ENCODE measurements at places on chromosomes 1 and 21.

DNA sequence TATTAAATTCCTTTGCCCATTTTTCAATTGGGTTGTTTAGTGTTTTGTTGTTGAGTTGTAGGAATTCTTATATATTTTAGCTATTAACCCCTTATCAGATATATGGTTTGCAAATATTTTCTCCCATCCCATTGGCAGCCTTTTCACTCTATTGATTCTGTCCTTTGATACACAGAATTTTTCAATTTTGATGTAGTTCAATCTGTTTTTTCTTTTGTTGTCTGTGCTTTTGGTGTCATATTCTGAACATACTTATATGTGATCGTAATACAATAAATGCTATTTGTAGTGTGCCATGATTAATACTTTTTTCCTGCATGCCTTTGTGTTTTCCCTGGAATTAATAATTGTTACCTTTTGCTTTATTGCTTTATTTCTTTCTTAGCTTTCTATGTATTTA is 7.8 kb upstream of the LRP8 start:
- DNase-seq, result no peak

DNA sequence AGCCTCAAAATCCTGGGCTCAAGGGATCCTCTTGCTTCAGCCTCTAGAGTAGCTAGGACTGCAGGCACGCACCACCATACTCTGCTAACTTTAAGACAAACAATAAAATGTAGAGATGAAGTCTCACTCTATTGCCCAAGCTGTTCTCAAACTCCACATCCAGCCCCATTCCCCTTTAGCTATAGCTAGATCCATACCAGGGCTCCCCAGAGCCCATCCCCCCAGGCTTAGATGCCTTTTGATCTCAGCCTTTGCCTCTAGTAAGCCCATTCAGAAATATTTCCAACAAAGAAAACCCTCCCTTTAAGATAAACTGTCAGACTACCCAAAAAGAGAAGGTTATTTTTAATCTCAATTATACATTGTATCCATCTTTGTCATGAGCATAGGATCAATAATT is 325.4 kb downstream of the CHRM3 start:
- no peak for DNase-seq

DNA sequence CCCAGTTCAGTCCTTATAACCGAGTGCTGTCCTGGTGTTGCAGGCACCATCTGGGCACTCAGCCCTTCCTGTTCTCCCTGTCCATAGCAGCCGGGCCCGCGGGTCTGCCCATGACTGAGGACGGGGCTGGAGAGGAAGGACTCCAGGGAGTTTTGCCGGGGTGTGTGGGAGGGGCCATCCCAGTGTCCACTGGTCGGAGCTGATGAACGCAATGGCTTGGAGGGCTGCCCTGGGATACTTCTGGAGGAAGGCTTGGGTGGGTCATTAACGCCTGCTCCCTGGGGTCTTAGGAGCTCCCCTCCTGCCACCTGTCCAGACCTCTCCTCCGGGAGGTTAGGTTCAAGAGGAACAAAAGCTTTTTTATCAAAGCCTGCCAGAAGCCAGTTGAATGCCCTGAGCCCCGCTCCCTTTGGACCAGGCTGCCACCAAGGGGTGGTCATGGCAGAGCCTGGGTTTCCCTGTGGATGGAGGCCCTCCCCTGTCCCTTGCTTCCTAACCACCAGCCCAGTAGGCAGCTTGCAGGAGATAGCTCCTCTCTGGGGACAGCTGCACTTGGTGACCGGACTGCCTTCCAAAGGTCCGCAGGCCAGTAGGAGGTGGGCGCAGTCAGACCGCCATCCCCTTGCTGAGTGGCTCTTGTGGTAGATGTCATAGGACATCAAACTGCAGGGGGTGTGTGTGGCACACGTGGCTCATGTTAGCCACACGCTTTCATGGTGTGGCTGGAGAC is 61.3 kb downstream of the TRIM11 start:
- no peak for DNase-seq

DNA sequence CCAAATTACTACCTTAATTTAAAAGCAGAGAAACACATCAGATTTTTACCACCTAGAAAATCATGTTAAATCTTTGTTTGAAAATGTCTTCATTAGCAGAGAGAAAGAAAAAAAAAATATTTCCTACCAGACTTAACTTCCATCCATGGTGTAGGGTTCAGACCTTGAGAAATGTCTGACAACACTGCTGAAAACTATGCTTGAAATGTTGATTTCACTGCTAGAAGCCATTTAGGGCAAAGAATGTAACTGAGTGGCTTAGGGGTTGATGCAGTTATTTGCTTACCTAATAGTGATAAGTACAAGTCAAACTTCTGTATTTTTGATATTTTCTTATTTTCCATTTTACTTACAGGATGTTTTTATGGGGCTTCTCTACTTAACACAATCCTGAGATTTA is 495.6 kb upstream of the NEGR1 start:
- no peak for DNase-seq

- DNase-seq, result no peak
Measured at GRCh38 chr1:47818682-47819573, 178.3 kb downstream of the TRABD2B start.

- no peak for DNase-seq
Measured at GRCh38 chr1:154223621-154224020, 2.9 kb downstream of the UBAP2L start.

DNA sequence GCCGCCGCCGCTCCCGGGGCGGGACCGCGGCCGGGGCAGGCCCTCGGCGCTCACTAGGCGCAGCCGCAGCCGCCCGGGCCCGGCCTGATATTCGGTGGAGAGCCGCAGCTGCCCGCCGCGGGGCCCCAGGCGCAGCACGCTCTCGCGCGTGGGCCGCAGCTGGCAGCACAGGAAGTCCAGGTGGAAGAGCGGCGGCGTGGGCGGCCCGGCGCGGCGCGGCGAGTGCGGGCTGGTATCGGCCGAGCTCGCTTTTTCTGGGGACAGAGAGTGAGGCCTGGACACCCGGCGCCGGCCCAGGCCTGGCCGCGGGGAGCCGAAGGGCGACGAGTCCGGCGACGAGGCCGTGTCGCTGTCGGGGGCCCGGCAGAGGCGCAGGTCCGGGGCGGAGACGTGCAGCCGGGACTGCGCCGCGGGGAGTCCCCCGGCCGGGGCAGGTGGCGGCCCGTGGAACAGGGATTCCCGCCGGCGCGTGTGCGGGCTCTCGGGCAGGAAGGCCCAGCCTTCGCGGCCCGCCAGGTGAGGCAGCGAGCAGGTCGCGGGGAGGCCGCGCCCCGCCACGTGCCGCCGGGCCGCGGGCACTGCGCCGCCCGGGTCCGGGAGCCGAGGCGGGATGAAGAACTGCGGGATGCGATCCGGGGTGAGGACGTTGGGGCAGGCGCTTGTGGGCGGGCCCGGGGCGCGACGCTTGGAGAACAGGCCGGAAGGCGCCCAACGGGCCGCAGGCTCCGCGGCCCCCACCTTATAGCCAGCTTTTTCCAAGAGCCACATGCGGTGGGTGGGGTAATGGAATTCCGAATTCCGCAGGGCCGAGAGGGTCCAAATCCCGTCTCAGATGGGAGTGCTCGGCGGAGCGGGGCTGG is 1.2 kb downstream of the C2CD4D start:
- DNase-seq, result peak; percentile 71

- no peak for DNase-seq
Measured at GRCh38 chr1:115099693-115100050, 10.4 kb upstream of the TSPAN2 start.

- DNase-seq, result no peak
Measured at GRCh38 chr1:217369271-217369981, 261.5 kb downstream of the GPATCH2 start.

DNA sequence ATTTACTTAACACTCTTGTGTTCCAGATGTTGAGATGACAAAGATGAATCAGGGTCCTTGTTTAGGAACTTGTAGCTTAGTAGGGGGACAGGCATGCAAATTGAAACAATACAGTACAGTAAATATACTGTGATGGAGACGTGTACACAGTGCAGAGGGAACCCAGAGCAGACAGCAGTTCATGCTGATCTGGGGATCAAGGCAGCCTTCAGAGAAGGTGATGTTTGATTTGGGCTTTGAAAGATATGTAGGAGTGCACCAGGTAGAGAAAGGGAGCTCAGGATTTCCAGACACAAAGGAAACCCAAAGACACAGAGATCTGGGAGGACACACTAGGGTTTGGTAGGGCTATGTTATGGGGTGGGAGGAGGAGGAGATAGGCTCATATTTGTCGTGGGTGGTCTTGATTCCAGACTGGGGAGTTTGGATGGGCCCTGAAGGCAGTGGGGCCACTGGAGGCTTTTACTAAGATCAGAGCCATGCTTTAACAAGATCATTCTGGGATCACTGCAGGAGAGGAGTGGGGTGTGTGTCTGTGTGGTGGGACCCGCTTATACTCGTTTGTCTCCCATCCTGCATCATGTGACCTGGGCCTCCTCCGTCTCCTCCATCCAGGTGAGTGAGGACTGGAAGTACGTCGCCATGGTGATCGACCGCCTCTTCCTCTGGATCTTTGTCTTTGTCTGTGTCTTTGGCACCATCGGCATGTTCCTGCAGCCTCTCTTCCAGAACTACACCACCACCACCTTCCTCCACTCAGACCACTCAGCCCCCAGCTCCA is 7.8 kb downstream of the CHRNB2 start:
- no peak for DNase-seq

GRCh38 chr1:9539829-9540550 is 725 bp downstream of the SLC25A33 start:
- peak; percentile 74 for DNase-seq

DNA sequence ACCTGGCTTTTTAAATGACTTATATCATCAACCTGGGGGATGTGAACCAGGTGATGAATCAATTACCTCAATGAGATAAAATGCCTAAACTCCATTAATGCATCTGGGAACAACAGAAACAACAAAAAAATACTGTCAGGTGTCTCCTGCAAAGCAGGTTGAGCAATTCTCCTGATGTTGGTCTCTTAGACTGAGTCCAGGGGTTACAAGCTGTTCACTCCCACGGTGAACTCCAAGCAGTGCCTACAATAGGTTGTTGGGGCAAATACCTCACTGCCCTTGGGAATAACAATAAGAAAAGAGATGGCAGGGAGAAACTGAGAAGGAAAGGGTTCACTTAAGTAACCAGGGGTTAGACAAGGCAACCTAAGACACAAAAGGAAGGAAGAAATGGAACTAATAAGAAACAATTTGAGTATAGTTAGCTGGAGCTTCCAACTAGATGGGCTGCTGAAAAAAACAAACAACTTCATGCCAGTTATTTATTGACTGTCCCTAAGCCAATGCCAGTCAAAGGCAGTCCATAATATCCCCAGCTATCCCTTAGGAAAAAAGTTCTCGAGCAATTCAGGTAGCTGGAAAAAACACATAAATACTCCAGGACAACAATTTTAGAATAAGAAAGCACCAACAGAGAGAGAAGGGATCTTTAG is 97.6 kb upstream of the MAGI3 start:
- DNase-seq, result no peak

All from naive thymus-derived CD4-positive, alpha-beta T cell (primary cell).